ENCODE measurements at places on chromosomes 6 and 20.

DNA sequence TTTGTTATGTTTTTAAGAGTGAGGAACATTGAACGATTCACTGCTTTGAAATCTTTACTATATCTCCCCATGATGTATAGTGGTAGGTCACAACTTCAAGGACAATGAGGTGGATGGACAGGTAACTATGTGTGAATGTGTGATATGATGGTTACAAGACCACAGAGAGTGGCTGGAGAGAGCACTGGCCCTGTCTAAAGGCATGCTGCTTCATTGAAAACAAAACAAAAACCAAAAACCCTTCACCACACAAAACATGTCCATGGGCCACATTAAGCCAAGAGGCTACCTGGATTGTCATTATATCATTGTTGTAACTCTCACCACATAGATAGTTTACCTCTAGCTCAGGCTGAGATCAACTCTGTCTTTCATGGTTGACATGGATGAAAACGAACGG, 180.6 kb upstream of the TENT5A start:
- DNase-seq: no peak

GRCh38 chr6:17086469-17086868, 15.4 kb upstream of the STMND1 start:
- peak; percentile 93 for DNase-seq

DNA sequence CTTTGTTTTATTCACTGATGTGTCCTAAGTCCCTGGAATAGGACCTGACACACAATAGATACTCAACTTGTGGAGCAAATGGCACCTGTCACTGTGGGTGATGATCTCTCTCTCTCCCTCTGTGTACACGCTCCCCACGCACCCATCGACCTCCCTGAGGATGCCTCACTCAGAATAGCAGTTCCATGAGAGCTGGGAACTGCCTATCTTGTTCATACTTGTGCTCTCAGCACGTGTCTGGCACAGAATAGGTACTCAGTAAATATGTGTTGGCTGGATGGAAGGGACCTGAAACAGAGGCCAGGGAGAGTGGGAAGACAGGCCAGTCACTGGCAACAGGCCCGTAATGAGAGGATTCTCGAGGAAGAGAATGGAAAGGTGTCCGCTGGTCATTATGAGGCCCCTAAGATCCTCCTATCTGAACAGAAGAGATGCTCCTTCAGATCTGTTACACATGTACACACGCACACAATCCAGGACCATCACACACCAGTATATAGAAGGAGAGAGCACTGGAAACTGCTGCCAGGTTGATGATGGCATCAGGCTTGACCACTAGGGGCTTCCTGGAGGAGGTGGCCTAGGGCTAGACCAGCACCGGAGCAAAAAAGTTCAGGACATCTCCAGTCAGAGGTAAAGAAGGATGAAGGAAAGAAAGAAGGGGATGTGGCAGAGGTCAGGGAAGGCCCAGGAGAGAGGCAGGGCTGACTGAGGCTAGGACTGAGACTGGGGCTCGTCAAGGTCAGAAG, 30.9 kb downstream of the VEGFA start:
- DNase-seq: no peak

DNA sequence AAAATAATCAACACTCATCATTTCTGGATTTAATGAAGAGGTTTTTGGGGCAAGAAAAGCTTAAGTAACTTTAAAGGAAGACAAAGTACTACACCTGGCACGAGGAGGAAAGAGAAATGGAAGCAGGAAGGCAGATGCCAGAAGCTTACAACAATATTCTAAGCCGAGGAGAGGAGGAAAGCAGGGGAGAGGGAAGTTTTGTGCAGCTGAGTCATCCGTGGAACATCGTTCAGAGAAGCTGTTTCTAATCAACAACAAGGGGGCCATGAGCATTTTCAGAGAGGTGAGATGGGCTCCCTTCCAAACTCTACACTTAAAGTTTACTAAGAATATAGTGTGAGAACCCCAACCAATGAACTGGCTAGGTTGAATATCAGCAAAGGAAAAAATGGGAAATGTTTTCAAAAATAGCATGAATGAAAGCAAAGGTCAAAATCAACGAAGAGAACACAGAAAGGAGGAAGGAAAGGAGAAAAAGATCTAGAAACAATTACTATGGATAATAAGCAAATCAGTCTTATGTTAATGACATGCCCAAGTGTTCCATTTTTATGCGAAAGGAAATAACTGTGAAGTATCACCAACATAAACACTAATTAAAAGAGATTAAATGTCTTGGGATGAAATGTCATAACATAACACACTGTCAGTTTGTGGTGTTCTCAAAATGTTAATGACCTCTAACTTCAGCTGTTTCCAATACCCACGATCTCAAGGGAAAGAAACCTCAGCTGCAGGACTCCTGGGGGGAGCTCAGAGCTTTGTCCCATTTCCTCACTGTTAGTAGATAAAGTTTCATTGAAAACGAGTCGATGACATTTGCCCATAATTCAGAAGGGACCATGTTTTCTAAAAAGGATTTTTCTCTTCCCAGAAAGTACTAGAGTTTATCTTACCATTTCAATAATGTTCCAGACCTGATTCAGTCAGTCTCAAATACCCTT, 203.4 kb upstream of the STXBP5 start:
- no peak for DNase-seq

DNA sequence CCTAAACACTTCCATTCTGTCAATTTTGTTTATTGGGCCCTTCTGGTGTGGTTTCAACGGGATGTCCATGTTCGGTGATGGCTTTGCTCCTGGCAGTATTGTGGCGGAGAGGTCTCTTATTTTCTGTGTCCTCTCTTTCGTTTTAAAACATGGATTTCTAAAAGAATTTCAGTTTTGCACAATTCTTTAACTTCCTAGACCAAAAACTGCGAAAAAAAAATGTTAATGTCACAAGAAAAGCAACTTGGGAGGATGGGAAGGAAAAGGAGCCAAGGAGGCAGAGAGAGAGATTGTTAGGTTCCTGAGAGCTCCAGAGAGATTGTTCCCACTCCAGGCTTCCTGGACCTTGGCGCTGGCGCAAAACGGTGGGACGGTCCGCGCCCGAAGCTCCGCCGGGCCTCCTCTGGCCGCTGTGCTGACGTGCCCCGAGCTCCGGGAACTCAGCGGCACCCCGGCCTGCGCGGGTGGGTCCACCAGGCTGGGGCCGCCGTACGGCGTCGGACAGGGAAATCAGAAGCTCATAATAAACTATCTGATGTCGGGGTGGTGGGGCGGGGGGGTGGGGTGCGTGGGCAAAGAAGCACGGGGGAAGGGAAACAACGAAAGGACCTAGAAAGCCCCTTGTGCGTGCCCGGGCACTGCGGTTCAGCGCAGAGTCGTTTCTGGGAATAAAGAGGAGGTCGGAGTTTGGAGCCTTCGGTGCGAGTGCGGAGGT, 951 bp upstream of the OLIG3 start:
- DNase-seq: no peak

DNA sequence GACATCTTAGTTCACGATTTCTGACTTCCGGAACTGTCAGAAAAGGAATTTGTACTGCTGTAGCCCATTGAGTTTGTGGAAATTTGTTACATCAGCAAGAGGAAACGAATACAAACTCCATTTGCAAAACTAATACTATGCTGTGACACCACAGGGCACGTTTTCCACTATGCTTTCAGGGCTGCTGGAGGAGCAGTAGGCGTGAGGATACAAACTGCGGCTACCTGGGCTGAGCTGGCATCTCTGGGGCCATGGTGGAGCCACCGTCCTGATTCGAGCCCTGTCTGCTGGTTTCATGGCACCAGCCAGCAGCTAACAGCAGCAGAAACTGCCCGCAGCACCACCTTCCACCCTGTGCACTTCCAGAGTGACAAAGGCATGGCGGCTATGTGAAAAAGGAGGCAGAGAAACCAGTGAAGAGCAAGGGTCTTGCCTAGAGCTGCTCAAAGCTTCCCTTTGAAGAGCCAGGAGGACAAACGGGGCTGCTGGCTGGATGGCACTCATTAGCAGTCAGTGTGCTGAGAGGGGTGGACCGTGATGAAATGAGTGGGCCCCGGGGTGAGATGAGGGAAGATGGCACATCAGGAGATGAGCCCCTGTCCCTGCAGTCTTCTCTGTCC, 58.9 kb upstream of the STX16 start:
- DNase-seq: no peak

DNA sequence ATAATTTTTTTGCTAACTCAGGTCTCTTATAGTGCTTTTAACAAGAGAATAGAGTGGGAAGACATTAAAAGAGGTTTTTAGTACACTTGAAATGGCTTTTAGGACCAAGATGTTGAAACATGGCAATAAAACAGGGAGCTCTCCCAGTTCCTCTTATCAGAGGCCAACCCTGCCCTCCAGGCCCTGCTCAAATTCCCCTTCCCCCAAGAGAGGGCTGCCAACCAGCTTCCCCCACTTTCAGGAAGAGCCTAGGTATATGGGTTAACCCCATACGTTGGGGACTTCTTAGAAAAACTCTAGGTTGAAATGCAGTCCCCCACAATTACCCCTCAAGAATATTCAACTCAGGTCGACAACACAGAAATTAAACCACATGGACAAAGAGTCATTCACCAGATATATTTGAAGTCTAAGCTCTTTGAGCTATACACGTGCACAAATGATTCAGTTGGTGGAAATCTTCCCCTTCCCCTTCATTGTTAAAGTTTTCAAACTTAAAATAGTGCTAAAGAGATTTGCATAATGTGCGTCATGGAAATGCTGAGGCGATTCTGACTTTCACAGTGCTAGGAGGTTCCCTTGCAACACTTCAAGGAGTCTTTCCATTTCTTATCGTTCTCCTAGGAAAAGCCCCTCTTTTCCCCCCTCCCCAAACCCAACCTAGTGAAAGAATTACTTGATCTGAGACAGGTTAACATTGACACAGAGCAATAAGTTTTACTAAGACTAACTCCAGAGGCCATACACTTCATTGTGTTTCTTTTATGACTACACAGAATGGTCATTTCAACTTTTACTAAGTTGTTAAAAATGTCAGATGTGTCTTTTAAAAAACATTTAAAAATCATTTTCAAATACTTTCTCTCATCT, 49.8 kb upstream of the ENPP5 start:
- no peak for DNase-seq

DNA sequence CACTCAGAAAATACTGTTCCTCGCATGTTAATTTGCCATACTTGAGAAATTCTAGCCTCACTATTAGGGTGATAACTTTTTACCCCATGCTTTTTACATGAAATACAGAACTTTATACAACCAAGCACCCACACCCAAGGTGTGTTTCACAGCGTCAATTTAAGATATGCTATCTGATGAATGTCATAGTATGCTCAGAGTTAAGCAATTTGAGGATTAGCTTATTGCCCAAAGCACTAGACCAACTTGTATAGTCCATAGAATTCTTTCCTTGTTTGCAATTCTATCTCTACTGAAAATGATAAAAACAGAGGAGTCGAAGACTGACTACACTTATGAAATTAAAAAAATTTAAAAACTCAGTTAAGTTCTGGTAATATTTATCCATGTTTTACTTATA, 82.1 kb upstream of the CARMIL1 start:
- DNase-seq: no peak

- DNase-seq: no peak
These were observed 27.0 kb downstream of the CLIC5 start for GRCh38 chr6:45988635-45989034.

DNA sequence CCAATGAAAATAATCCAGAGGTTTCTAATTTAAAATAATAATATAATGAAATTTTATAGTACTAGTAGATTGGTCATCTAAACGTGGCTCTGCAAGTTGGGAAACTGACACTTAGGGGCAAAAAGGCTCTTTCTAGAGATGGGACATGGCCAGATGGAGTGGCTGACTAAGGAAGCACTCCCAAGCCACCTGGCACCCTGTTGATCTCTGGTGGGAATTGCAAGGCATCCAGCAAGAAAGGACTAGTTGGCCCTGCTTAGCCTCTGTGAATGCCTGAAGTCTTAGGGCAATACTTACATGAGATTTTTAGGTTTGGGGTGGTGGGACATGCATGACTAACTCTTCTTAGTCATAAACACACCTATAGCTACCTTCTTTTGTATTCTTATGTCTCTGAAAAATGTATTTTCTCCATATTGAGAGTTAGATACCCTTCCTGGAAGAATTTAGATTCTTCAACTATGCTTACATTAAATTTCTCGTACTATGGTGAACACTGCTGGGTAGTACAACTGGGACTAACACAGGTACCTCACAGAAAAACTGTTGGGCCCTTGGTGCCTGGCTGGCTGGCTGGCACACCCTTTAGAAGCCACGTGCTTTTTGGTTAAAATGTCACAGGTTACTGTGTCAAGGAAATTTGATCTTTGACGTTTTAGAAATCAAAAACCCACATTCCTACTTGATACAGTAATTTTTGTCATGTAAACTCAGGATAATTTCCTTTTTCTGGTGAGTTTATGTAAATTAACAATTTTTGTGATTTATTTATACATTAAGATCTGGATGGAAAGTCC, 25.0 kb upstream of the SH3BGRL2 start:
- no peak for DNase-seq

GRCh38 chr6:152378169-152378568, 259.0 kb downstream of the SYNE1 start:
- peak; percentile 85 for DNase-seq

GRCh38 chr20:5171790-5172164, 45.0 kb downstream of the CDS2 start:
- DNase-seq: no peak

GRCh38 chr6:81769824-81770223, 17.3 kb upstream of the TENT5A start:
- peak; percentile 81 for DNase-seq

- no peak for DNase-seq
These were observed 52.9 kb downstream of the TINAG start for GRCh38 chr6:54361188-54361587.

DNA sequence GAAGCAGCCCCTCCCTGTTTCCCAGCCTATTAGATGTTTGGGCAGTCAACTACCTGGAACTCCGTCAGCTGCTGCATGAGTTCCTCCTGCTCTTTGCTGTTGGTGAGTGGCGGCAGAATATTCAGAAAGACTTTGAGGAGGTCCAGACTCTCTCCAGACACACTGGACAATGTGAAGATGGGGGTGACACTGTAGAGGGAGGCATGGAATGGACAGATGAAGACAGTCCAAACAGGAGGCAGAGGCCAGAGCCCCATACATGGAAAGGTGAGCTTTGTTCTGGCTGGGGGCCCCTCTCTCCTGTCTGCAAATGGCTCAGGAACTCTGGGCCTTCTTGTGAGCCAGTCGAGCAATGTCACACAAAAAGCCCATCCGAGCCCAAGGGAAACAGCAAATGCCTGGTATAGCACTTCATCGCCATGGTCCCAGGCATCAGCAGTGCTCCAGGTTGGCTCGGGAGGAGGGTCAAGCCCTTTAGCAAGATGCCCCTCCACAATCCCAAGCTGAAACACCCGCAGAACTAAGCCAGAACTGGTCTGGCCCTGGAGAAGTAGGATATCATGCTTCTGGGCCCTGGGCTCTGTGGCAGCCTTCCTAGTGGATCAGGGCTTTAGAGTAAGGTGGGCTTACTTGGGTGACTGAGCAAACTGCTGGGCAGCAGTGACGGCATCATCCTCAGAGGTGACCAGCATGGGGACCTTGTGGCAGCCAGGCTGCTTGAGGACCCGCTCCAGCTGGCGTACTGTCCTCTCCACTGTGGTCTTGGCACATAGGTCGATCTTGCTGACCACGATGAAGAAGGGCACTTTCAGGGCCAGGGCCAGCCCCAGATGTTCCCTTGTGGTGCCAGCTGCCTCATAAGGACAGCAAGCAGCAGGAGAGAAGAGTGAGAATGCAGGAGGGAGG, 4.9 kb downstream of the GTPBP2 start:
- DNase-seq: no peak

- DNase-seq: peak; percentile 86
These were observed 1.4 kb upstream of the TRERF1 start for GRCh38 chr6:42453031-42453653.

- DNase-seq: peak; percentile 83
These were observed 196.0 kb downstream of the BTBD3 start for GRCh38 chr20:12113468-12114371.

- DNase-seq: peak; percentile 15
These were observed 40.1 kb downstream of the TRAF3IP2 start for GRCh38 chr6:111565326-111566221.
